ENCODE measurements at places on chromosomes 2 and 18.

GRCh38 chr2:241219030-241219382 lies 30.5 kb downstream of the ANO7 start:
- H3K4me3 ChIP-seq = peak overlapping the region; percentile 100
- DNase-seq = no peak
- H3K36me3 ChIP-seq = peaks cover 1% of the 10 kb centered on the region
- peaks cover 8% of the 10 kb centered on the region for H3K4me1 ChIP-seq
- peaks cover 8% of the 10 kb centered on the region for H3K27me3 ChIP-seq

- H3K4me1 ChIP-seq = peaks cover 13% of the 10 kb centered on the region
- peak overlapping the region; percentile 98 for H3K27ac ChIP-seq
- peak; percentile 94 for DNase-seq
- no peaks in the 10 kb centered on the region for H3K36me3 ChIP-seq
These were observed 37.7 kb downstream of the BCL11A start for GRCh38 chr2:60515721-60516226.

DNA sequence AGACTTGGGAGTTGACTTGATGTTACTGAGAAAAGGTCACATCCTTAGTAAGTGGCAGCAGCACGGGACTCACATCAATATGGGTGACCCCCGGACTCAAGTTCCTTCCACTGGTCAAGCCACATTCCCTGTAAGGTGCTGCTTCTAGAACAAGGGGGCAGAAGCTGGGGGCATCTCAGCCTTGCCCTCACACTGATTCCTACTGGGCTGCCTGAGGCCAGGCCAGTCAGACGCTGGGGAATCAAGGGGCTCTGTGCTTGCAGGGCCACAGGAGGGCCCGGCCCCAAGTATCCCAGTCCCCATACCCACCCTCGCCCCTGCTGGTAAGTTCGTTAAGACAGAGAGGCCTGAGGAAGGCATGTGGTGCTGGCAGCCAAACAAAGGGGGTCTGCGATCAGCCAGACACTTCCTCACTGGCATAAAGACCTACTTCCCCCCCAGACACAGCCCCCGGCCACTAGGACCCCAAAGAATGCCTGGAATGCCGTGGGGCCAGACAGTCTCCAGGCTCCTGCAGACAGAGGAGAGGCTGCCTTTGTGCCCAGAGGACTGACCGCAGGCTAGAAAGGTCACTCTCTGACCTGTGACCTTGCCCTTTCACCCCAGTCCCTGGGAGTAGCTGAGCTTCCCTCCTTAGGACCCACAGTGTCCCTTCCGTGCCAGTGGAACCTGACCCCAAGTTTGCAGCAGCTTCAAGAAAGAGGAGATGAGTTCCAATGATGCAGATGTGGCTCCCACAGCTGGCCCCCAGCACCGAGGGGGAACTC lies 83.6 kb downstream of the HS1BP3 start:
- peaks cover 14% of the 10 kb centered on the region for H3K4me1 ChIP-seq
- H3K4me3 ChIP-seq = no peak overlapping the region
- H3K27ac ChIP-seq = no peak overlapping the region
- no peak for DNase-seq

DNA sequence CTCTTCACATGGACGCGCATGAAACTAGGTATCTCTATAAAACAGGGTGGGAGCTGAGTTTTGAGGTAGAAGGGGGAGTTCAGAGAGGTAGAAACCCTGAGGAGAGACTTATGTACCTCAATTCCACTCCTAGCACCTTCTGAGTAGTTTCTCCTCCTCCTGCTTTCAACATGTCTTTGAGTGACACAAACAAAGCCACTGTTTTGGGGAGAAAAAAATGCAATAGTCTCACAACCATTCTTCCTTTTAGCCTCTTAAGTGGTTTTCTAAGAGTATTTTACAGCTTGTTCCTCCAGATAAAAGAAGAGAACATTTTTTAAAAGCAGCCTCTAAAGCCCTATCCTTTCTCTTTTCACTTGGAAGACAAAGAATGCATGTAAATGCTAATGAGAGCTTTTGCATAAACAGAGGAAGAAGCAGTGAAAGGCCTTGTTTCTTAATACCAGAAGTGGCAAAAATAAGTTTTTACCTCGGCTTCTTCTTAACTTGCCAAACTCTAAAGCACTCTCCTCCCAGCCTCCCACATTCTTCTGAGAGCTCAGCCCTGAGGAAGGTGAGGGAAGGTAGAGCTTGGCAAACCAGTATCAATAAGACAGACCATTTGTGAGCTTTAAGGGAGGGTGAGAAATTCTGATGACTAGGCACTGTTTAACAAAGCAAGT lies 1304.4 kb upstream of the ACVR2A start:
- DNase-seq = no peak
- no peaks in the 10 kb centered on the region for H3K36me3 ChIP-seq
- H3K4me1 ChIP-seq = no peaks in the 10 kb centered on the region
- H3K27ac ChIP-seq = no peak overlapping the region
- no peak overlapping the region for H3K4me3 ChIP-seq

- H3K4me3 ChIP-seq = no peak overlapping the region
- H3K36me3 ChIP-seq = no peaks in the 10 kb centered on the region
- H3K4me1 ChIP-seq = no peaks in the 10 kb centered on the region
- DNase-seq = no peak
- no peak overlapping the region for H3K27ac ChIP-seq
These were observed 143.7 kb downstream of the CERS6 start for GRCh38 chr2:168599738-168600137.

GRCh38 chr18:36066686-36067054 lies 689 bp downstream of the RPRD1A start:
- peaks cover 1% of the 10 kb centered on the region for H3K4me1 ChIP-seq
- peak overlapping the region; percentile 80 for H3K27ac ChIP-seq
- peaks cover 2% of the 10 kb centered on the region for H3K36me3 ChIP-seq
- H3K27me3 ChIP-seq = no peaks in the 10 kb centered on the region
- DNase-seq = peak; percentile 5

DNA sequence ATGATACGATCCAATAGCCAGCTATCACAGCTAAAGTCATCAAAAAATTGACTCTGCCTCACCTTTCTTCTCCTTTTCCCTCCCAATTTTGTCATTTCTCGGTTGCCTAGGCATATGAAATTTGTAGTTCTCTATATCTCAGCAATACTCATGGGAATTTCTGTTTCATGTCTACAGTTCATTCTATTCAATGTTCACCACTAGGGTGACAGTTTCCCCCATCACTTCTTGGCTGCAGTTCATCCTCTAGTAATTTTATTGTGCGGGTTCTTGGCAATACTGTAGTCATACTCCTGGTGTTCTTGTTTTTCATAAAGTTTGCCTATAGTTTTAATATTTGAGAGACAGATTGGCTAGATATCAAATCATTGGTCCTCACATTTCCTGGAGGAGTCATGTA lies 872.2 kb upstream of the ID2 start:
- H3K4me1 ChIP-seq = no peaks in the 10 kb centered on the region
- no peak overlapping the region for H3K4me3 ChIP-seq
- DNase-seq = no peak
- H3K27ac ChIP-seq = no peak overlapping the region
- no peaks in the 10 kb centered on the region for H3K27me3 ChIP-seq

- H3K27me3 ChIP-seq = no peaks in the 10 kb centered on the region
- H3K27ac ChIP-seq = no peak overlapping the region
- no peaks in the 10 kb centered on the region for H3K4me1 ChIP-seq
- DNase-seq = no peak
These were observed 386.7 kb downstream of the TGIF1 start for GRCh38 chr18:3836483-3837335.

DNA sequence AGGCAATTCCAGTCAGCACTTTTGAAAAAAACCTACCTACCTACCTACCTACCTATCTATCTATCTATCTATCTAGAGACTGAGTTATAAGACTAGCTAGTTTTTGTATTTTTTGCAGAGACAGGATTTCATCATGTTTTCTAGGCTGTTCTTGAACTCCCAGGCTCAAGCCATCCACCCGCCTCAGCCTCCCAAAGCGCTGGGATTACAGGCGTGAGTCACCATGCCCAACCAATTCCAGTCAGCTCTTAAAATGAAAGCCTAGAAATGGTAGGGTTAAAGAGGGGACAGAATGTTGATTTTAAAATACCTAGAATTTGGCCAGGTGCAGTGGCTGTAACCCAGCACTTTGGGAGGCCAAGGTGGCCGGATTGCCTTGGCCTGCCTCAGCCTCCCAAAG lies 19.1 kb downstream of the MSH2 start:
- H3K27ac ChIP-seq = peak overlapping the region; percentile 20
- H3K36me3 ChIP-seq = peaks cover 12% of the 10 kb centered on the region
- H3K4me3 ChIP-seq = no peak overlapping the region
- no peaks in the 10 kb centered on the region for H3K27me3 ChIP-seq

DNA sequence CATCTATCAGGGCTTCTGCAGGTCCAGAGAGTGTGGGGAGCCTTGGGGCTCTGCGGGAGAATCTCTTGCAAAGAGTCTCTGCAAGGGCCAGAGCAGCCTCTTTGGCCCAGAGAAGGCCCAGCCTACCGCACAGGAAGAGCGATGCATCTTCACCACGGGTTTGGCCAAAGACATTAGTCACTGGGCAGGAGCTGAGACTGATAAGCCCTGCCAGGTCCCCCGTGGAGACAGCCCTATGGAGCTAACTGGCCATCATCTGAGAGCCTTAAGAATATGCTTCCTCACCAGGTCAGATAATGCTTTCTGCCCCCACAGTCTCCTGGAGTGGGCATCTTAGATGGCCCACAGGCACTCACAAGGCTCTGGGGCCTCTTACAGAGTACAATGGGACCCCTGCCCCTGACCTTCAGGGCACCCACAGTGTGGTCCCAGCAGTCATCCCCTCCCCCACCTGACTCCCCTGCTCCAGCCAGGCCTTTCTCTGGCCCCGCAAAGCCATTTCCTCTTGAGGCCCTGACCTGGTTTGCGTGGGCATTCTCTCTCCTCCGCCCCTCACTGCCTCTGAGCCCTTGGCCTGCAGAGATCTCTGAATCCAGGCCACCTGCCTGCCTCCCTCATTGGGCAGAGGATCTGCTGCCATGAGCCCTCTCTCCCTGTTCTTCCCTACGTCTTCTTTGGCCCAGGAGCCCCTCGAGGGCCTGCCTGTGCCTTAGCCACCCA lies 31.9 kb upstream of the MAPRE3 start:
- H3K36me3 ChIP-seq = no peaks in the 10 kb centered on the region
- H3K4me1 ChIP-seq = no peaks in the 10 kb centered on the region
- H3K27ac ChIP-seq = no peak overlapping the region
- peaks cover 45% of the 10 kb centered on the region for H3K27me3 ChIP-seq
- no peak for DNase-seq

- no peak overlapping the region for H3K4me3 ChIP-seq
- H3K36me3 ChIP-seq = no peaks in the 10 kb centered on the region
These were observed 113.3 kb downstream of the FAM210A start for GRCh38 chr18:13613099-13613498.

DNA sequence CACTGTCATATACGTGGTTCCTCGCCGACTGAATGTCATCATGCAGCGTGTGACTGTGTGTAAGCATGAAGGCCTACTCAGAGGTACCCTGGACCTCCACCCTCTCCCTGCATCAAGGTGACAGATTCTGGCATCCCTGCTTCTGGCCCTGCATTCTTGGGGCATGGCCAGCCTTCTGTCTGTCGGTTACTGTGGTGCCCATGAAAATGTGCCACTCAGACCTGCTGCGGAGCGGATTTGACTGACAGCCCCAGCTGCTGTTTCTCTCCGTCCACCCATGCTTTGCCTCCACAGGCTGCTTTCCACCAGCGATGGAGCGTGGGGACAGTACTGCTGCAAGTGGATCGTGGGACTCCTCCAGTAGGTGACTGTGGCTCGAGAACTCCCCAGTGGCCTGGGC lies 9.6 kb downstream of the TMEM177 start:
- peaks cover 3% of the 10 kb centered on the region for H3K4me1 ChIP-seq
- no peak overlapping the region for H3K27ac ChIP-seq
- no peak overlapping the region for H3K4me3 ChIP-seq
- no peaks in the 10 kb centered on the region for H3K27me3 ChIP-seq

DNA sequence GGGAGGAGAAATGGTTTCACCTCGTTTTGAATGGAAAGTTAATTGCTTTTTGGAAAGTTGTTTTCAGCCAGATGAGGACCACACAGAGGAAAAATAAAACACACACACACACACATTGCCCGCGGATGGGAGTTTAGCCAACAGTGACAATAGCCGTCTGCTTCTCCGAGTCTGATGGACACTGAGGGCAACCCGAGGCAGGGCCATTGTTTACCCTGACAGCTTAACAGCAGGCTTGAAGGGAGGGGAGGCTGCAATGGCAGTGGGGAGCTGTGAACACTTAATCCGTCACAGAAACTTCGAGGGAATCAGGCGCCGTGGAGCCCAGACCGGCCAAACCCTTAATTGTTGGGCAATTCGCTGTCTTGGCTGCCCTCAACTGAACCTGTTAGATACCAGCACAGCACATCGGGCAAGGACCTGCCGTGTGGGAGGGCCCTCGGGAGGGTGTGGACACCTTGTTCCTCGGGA lies 145.9 kb downstream of the ACKR3 start:
- H3K4me3 ChIP-seq = no peak overlapping the region
- H3K27ac ChIP-seq = no peak overlapping the region

DNA sequence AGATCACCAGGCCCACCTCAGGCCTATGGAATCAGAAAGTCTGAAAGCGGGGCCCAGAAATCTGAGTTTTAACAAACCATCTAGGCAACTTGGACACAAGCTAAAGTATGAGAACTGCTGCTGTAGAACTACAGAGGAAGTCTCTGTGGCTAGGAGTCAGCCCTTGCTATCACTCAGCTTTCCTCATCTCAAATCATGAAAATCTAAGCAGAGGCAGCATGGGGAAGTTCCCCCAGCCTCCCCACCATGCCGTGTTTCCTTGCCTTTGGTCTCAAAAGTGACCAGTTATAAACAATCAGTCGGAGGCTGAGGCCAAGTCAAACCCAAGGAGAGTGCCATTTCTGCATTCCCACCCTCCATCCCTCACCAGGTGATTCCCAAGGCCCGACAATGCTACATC lies 404.7 kb downstream of the BCL11A start:
- DNase-seq = no peak
- no peak overlapping the region for H3K27ac ChIP-seq

DNA sequence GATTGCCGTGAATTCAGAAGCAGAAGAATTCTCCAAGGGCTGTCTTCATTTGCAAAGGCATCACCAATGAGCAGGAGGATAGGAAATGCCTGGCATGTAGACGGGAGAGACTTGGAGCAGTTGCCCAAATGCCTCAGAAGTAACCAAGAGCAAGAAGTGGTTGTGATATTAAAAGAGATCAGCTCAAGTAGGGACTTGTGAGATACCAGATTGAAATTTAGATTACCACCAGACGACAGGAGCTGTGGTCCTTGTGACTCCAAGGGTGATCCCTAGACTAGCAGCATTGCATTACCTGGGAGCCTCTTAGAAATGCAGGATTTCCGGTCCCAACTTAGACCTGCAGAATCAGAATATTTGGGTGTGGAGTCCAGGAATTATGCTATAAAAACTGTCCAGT lies 228.6 kb upstream of the EPAS1 start:
- H3K27ac ChIP-seq = peak overlapping the region; percentile 60
- H3K36me3 ChIP-seq = no peaks in the 10 kb centered on the region
- H3K4me1 ChIP-seq = peaks cover 26% of the 10 kb centered on the region

- H3K4me3 ChIP-seq = no peak overlapping the region
- peak; percentile 38 for DNase-seq
- peaks cover 2% of the 10 kb centered on the region for H3K36me3 ChIP-seq
- no peaks in the 10 kb centered on the region for H3K27me3 ChIP-seq
- H3K27ac ChIP-seq = no peak overlapping the region
These were observed 209.9 kb downstream of the TNS1 start for GRCh38 chr2:217792626-217793527.

GRCh38 chr2:9699139-9700108 lies 68.6 kb upstream of the YWHAQ start:
- H3K27ac ChIP-seq = no peak overlapping the region
- DNase-seq = peak; percentile 86
- no peak overlapping the region for H3K4me3 ChIP-seq

- no peaks in the 10 kb centered on the region for H3K36me3 ChIP-seq
- no peak for DNase-seq
- H3K4me1 ChIP-seq = 0 out of 2 replicates have a peak, but pooled peaks cover 2% of the 10 kb centered on the region
These were observed 18.0 kb downstream of the NMUR1 start for GRCh38 chr2:231512222-231512621.
